GM13977 (cell line): ENCODE measurements at places on chromosomes 3 and 15.

GRCh38 chr3:52801839-52802238 is 7.2 kb downstream of the ITIH3 start:
- DNase-seq = no peak

GRCh38 chr3:69292959-69293574 is 92.8 kb downstream of the FRMD4B start:
- no peak for DNase-seq

DNA sequence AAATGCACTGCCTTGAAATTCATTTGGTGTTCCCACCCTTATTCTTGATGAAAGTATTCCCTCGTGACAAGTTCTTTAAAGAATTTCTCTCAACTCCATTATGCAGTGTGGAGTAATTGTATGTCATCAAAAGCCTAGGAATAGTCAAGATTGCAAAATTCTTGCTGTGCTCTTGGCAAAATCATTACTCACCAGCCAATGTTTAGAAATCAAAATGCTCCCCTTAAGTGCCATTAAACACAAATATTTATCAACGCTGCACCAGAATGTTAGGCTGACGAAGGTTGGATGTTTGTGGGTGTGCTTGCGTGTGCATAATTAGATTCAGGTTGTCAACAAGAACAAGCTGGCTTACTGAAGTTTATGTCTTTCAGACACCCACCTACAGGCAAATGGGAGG is 40.5 kb downstream of the SST start:
- DNase-seq = no peak

GRCh38 chr3:79204351-79204750 is 563.4 kb downstream of the ROBO1 start:
- no peak for DNase-seq

DNA sequence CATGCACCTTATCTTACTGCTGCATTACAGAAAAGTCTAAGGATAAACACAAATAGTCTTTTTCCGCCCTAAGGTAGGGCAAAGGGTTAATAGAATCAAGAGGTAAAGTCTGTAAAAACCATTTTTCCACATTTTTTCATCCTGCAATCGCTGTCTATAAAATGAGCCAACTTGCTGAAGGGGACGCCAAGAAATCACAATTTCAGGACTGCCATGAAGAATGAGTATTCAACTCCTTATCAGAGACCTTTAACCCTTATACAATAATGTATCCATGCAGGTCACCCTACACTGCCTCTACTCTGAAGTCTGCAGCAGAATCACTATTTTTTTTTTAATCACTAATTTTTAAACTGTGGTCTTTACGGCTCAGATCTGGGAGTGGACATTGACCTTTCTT is 1.1 kb upstream of the DNAJC13 start:
- no peak for DNase-seq

- no peak for DNase-seq
These were observed 51.3 kb downstream of the SENP2 start for GRCh38 chr3:185637388-185637787.

DNA sequence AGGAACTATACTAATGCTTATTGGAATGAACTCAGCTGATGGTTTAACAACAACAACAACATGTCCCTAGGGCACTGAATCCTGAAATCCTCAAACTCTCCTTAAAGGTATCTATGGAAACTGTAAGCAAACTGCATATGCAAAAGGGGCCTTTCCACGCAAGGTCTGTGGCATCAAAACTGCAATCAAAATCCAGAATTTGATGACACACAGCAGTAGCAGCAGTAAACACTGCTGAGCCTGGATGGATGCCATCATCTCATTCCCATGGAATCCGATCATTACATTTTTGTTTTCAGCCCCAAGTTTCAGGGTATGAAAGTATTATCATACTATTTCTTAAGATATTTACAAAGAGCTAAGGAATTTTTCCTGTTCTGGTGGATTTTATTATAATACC is 399.7 kb downstream of the VPS13C start:
- no peak for DNase-seq

- no peak for DNase-seq
These were observed 759.4 kb downstream of the ROBO2 start for GRCh38 chr3:77799278-77799677.

- no peak for DNase-seq
These were observed 439.1 kb downstream of the SHQ1 start for GRCh38 chr3:72408983-72409779.

DNA sequence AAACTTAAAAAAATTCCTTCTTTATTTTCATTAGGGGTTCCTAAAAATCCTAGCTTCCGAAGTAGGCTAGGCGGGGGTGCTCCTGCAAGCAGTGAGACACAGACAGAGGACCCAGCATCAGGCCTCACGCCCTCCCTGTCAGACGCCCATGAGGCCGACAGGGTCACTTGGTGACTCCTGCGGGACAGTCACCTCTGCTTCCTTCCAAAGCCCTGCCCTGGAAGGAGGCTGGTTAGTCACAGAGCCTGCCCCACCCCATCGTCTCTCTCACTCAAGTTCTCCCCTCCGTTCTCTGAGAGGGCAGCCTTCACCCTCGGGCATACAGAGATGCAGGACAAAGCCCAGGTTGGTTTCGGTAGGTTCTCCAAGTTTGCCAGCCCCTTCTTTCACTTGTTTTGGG is 38.6 kb downstream of the EHD4 start:
- DNase-seq = no peak

DNA sequence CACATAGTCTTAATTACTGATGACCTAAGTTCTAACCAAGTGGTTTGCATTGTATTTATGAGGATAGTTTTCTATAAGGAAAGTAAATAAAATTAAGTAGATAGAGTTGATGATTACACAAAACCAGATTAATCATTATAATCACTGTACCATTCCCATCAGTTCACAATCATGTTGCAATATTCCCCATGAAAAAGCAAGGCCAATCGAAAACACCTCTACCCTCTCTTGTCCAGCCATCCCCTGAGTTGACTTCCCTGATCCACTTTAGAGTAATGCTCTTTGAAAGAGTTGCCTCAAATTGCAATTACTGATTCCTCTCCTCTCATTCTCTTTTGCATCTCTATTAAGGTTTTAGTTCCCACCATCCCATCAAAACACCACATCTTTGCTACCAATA is 21.0 kb downstream of the BCHE start:
- no peak for DNase-seq

DNA sequence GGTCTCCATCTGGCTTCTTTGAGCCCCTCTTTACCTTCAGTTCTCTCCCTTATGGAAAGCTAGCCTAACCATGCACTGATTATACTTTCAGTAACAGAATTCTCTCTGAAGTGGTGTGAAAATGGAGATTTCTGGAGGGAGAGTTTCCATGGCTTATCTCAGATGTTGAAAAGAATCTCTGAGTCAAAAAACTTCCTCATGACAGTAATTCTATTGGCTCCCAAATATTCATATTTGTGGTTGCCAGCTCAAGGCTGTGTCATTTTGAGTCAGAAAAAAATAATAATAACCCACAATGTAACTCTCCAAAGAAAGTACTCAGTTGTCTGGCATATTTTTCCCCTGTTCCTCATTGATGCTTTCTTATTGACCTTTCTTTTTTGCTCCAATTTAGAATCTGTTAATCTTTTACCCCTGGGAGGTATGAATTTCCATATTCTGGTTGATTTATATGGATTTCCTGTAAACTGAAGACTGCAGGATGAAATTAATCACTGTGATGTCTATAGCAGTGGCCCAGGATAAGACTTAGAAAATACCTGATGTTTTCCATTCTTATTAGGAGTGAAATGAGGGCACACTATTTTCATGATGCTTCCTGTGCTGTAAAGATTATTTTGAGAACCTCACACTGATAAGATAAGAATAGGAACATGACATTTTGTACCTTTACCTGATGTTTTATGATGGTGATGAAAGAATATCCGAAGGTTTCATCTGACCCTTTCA is 149.5 kb upstream of the EPHA3 start:
- no peak for DNase-seq

GRCh38 chr3:49799761-49800160 is at the start of gene CDHR4:
Gene CDHR4, minus strand, starts transcription at chr3:49799873. Its CDS starts 61 bp downstream, at chr3:49799812.
- DNase-seq = no peak

DNA sequence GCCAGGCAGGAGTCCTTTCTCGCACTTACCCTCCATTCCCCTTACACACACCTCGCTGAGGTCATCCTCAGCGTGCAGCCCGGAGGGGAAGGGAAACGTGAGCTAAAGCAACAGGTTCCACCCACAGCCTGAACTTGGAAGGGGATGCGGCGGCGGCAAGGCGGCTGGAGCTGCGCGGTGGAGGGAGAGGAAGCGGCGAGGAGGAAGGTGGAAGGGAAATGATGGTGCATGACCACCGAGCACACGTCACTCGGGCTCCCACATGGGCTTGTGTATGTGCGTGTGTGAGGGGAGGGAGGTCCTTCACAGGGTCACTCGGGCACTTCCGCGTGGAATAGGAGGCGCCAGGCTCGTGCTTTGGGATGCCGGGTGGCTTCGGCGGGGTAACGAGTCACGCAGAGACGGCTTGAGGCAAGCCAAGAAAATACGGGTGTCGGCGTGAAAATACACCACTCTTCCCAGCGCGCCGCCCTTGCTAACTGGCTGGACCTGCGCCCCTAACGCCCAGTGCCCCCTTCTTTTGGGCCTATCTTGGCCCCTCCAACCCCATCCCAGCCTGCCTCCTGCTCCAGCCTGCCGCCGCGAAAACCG is 225.5 kb upstream of the IL12A start:
- peak; percentile 54 for DNase-seq

- DNase-seq = no peak
These were observed 325.4 kb downstream of the FOXP1 start for GRCh38 chr3:71258116-71258515.

GRCh38 chr15:50390554-50391264 is 33.5 kb upstream of the USP8 start:
- no peak for DNase-seq

DNA sequence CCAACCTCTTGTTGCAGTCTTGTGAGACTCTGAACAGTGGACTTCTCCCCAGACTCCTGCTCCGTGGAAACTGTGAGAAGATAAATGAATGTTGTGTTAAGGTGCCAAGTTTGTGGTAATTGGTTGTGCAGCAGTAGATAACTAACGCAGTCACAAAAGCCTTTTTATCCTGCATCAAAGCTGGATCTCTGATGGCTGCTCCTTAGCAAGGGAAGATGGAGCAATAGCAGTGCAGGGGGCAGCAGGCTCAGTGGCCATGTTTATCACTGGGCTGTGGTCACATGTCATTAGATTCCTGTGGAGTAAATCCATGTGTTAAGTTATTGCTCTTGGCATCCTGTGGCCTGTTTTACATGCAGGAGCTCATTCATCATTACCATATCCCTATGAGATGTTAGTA is 13.5 kb downstream of the CMTM7 start:
- DNase-seq = no peak

DNA sequence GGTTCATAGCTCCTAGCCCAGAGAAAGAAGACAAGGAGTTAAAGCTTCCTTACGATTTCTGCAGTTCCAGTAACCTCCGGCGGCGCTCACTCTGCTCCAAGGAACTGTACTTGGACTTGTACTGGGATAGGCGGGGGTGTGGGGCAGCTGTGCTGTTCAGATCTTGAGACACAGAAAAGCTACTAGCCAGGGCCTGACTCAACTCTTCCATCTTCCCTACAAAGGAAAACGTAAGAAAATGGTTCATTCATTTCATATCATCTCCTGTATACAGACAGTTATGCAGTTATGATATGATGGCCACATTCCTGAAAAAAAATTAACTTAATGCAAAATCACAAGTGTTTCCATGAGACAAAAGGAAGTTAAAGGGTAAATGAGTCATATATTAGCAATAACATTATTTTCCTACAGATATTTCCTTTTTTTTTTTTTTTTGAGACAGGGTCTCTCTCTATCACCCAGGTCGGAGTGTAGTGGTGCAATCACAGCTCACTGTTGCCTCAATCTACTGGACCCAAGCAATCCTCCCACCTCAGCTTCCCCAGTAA is 4.6 kb downstream of the SNUPN start:
- no peak for DNase-seq

DNA sequence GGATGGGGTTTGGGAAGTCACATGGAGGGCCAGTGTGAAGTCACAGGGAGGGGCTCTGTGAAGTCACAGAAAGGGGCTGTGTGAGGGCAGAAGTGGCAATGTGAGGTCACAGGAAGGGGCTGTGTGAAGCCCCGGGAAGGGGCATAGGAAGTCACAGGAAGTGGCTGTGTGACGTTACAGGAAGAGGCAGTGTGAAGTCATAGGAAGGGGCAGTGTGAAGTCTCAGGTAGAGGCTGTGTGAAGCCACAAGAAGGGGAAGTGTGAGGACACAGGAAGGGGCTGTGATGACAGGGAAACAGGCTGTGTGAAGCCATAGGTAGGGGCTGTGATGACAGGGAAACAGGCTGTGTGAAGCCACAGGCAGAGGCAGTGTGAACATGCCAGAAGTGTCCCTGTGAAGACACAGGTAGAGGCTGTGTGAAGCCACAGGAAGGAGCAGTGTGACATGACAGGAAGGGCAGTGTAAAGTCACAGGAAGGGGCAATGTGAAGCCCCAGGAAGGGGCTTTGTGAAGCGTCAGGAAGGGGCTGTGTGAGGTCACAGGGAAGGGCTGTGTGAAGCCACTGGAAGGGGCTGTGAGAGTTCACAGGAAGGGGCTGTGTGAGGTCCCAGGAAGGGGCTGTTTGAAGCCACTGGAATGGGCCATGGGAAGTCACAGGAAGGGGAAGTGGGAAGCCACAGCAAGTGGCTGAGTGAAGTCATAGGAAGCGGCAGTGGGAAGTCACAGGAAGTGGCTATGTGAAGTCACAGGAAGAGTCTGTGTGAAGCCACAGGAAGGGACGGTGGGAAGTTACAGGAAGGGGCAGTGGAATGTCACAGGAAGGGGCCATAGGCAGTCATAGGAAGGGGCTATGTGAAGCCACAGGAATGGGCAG is 37.1 kb downstream of the GASK1A start:
- DNase-seq = no peak
